Hepatocyte (in vitro differentiated cells): ENCODE measurements at places on chromosomes 6 and 20. TPM values are rescaled to one million over a fixed set of nuclear protein-coding genes. Genes with fewer than 3 reads are reported as not detected.

Gene UBE2J1
- total RNA-seq: 64.1 and 68.1 TPM in 2 replicates

Gene QRSL1
- total RNA-seq: 13.6 and 16.1 TPM in 2 replicates

Gene HCK
- 0.44 and 2.2 TPM in 2 replicates for total RNA-seq

Gene AKAP7
- 54.3 and 54.4 TPM in 2 replicates for total RNA-seq

Gene CPNE5
- 0.30 and 1.4 TPM in 2 replicates for total RNA-seq

Gene SNRPB
- total RNA-seq: 187 and 219 TPM in 2 replicates

Gene SEC23B
- 47.7 and 49.9 TPM in 2 replicates for total RNA-seq

Gene ZNF343
- 7.0 and 7.7 TPM in 2 replicates for total RNA-seq

Gene GHRH
- not detected in 2 replicates for total RNA-seq

Gene PACSIN1
- total RNA-seq: 0.37 TPM in 1 of 2 replicates, not detected in the other

GRCh38 chr20:60634491-60635172 is 617.4 kb upstream of the CDH4 start:
- DNase-seq: no peak
- no peaks in the 10 kb centered on the region for H3K4me1 ChIP-seq
- H3K36me3 ChIP-seq: no peaks in the 10 kb centered on the region
- H3K4me3 ChIP-seq: no peak overlapping the region
- no peak overlapping the region for H3K27ac ChIP-seq

GRCh38 chr20:48766205-48766604 is 61.6 kb downstream of the PREX1 start:
- no peak for DNase-seq
- H3K4me3 ChIP-seq: no peak overlapping the region
- no peaks in the 10 kb centered on the region for H3K36me3 ChIP-seq
- H3K27ac ChIP-seq: no peak overlapping the region
- H3K27me3 ChIP-seq: no peaks in the 10 kb centered on the region

DNA sequence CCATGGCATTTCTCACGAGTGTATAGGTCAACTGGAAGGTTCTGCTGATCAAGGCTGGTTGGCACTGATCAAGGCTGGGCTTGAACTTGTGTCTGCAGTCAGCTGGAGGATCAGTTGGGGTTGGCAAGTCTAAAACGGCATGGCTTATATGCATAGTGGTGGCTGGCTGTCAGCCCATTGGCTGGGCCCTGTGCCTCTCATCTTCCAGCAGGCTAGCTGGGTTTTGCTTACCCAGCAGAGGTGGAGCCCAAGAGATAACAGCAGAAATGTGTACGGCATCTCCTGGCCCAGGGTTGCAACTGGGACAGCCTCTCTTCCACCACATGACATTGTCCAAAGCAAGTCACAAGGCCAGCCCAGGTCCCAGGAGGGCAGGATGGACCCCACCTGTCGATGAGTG is 158.2 kb downstream of the BMP7 start:
- H3K27me3 ChIP-seq: no peaks in the 10 kb centered on the region
- peaks cover 11% of the 10 kb centered on the region for H3K4me1 ChIP-seq
- H3K27ac ChIP-seq: no peak overlapping the region
- H3K4me3 ChIP-seq: no peak overlapping the region
- no peak for DNase-seq

- H3K27me3 ChIP-seq: no peaks in the 10 kb centered on the region
- H3K4me1 ChIP-seq: no peaks in the 10 kb centered on the region
- no peaks in the 10 kb centered on the region for H3K36me3 ChIP-seq
- no peak overlapping the region for H3K27ac ChIP-seq
- no peak overlapping the region for H3K4me3 ChIP-seq
Measured at GRCh38 chr6:31251261-31251660, 20.6 kb downstream of the HLA-C start.

DNA sequence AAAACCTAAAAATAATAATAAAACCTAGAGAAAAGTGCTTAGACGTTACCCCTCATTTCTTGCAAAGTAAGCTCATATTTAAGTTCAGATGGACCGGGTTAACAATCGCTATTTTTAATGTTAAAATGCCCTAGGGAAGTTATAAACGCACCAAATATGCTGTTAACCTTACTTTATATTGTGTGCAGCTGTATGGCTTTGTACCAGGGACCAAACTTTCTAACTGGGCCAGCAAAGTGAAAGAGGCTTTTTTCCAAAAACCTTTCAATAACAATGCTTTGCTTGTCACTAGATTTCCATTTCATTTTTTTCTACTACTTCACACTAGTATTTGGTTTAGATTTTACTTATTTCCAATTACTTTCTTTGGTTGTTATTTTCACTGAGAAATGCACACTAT is 248.5 kb downstream of the FOXC1 start:
- no peak for DNase-seq
- H3K36me3 ChIP-seq: no peaks in the 10 kb centered on the region
- no peaks in the 10 kb centered on the region for H3K27me3 ChIP-seq
- H3K4me1 ChIP-seq: no peaks in the 10 kb centered on the region
- H3K4me3 ChIP-seq: no peak overlapping the region
- no peak overlapping the region for H3K27ac ChIP-seq

DNA sequence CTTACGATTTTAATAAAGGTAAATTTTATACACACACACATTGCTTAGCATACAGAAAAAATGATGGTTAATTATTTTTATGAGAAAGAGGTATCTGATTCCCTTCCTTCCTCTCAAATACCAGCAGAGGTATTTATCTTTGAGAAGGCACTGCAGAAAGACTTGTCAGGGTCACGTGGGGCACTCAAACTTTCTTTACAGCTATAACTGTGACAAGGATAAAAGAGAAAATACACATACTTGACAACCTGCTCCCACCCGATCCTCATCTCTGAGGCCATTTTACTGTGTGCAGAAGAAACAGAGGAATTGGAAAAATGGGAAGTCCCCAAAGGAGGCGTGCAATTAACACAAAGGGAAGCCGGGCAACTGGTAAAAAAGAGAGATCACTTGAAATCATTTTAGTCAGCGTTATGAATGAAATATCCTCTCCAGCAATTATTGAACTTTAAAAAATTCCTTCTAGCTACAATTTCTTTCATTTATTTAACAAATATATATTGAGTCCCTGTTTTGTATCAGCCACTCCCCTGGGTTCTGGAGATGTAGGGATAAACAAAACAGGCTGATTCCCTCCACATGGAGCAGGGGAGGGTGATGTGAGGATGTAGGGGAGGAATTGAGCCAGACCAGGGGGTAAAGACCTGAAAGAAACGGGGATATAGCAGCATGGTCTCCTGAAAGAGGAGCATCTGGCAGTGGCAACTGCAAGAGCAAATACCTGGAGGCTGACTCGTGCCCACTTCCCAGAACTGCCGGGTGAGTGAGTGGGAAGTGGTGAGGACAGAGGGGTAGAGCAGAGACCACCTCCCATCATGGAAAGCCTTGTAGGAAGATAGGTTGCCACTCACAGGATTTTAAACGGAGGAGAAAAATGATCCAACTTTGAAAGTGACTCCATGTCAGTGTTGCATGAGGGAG is 510.3 kb downstream of the KIF16B start:
- peaks cover 10% of the 10 kb centered on the region for H3K4me1 ChIP-seq
- DNase-seq: no peak
- H3K36me3 ChIP-seq: no peaks in the 10 kb centered on the region
- no peaks in the 10 kb centered on the region for H3K27me3 ChIP-seq
- H3K27ac ChIP-seq: no peak overlapping the region

- H3K36me3 ChIP-seq: no peaks in the 10 kb centered on the region
- peak; percentile 67 for DNase-seq
- no peaks in the 10 kb centered on the region for H3K27me3 ChIP-seq
- H3K27ac ChIP-seq: peak overlapping the region; percentile 90
Measured at GRCh38 chr6:18148304-18149025, 6.4 kb downstream of the TPMT start.

DNA sequence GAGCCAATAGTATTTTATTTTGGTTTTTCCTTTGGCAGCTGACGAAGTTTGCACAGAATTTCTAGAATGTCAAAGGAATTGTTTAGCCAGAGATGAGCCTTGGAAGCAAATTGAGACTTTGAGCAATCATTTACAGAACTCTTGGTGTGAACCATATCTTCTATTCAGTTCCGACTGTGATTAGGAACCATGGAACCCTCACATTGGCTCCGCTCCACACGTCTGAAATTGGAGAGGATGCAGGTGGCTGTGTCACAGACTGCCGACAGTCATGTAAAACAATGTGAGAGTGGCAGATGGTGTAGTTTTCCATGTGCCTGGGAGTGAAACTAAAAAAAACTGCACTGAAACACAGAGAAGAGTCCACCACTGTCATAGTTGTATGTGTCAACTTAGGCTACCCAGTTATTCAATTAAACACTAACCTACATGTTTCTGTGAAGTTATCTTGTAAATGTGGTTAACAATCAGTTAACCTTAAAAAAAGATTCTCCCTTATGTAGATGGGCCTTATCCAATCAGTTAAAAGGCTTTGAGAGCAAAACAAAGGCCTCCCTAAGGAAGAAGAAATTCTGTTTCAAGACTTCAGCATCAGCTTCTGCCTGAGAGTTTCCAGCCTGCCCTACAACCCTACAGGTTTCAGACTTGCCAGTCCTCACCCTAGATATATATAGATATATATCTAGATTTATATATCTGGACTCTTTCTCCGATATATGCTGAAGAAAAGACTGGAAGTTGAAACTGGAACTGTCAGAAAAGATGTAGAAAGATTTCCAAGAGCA is 3.3 kb upstream of the HMGN4 start:
- H3K36me3 ChIP-seq: no peaks in the 10 kb centered on the region
- DNase-seq: no peak
- no peak overlapping the region for H3K4me3 ChIP-seq
- H3K4me1 ChIP-seq: peaks cover 12% of the 10 kb centered on the region
- H3K27me3 ChIP-seq: no peaks in the 10 kb centered on the region
- H3K27ac ChIP-seq: no peak overlapping the region

- H3K4me1 ChIP-seq: peaks cover 14% of the 10 kb centered on the region
- no peaks in the 10 kb centered on the region for H3K27me3 ChIP-seq
- no peak overlapping the region for H3K27ac ChIP-seq
- DNase-seq: no peak
- H3K4me3 ChIP-seq: no peak overlapping the region
- H3K36me3 ChIP-seq: no peaks in the 10 kb centered on the region
Measured at GRCh38 chr6:43741829-43742228, 28.2 kb upstream of the VEGFA start.

DNA sequence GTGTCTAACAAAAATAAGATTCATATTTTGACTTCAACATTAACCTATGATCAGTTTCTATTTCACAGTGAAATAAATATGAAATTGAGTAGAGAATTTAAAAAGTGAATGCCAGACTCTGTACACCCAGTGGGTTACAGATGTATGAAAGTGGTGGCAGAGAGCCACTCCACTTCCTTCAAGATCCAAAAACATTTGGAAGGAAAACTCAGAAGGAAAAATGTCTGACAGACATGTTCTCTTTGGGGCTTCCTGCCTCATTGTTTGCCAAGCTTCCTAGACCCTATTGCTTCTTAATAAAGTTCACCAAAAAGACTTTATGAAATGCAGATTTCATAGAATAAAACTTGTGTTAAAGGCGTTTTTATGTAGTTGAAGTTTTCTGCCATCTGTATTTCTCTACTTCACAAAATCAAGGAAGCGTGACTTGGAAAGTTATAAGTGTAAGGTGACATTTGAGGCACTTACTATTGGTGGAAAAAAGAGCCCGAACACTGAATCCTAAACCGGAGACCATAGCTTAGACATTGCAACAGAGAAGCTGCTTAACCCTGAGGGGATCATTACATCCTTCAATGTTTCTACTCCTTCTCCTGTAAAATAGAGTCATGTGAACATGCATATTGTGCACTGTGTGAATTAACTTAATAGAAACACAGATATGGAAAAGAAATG is 12.8 kb downstream of the HMGCLL1 start:
- H3K27me3 ChIP-seq: no peaks in the 10 kb centered on the region
- no peak for DNase-seq
- peaks cover 9% of the 10 kb centered on the region for H3K4me1 ChIP-seq
- no peaks in the 10 kb centered on the region for H3K36me3 ChIP-seq
- H3K4me3 ChIP-seq: no peak overlapping the region

GRCh38 chr20:38024496-38024895 is 8.8 kb downstream of the TTI1 start:
- H3K27ac ChIP-seq: peak overlapping the region; percentile 7
- H3K4me1 ChIP-seq: peaks cover 4% of the 10 kb centered on the region
- DNase-seq: no peak
- H3K4me3 ChIP-seq: no peak overlapping the region

DNA sequence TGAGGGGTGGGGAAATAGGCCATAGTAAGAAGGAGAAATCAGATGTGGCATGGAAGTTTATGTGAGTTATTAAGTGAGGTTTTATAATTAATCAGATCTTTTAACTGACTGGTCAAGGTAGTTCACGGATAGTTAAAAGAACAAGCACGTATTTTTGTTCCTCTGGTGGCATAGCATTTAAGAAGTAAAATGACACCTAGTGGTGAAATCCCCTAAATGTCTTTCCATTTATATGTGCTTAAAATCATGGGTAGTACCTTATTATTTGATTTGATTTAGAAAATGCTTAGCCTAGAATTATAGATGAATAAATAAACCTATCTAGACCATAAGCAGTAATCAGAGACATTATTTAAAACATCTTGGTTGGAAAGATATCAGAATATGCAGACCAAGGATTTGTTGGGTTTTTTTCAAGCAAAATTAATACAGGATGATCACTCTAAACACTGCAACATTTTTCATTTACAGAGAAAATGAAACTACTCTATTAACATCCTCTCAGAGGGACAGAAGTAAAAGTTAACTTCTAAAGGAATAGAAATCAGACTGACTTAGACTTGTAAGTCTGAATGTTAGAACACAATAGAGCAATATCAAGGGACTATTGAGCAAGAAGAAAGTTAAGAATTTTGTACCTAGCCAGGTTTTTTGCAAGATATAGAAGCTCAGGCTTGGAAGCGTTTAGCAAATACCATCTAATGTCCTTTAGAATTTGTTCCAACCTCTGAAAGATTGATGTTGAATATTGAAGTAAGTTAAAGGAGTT is 81.1 kb downstream of the STXBP5 start:
- DNase-seq: peak; percentile 55
- H3K36me3 ChIP-seq: no peaks in the 10 kb centered on the region
- no peaks in the 10 kb centered on the region for H3K27me3 ChIP-seq
- H3K27ac ChIP-seq: no peak overlapping the region
- H3K4me3 ChIP-seq: no peak overlapping the region

- H3K4me1 ChIP-seq: peaks cover 5% of the 10 kb centered on the region
- no peak overlapping the region for H3K4me3 ChIP-seq
- H3K27ac ChIP-seq: no peak overlapping the region
- no peak for DNase-seq
- no peaks in the 10 kb centered on the region for H3K27me3 ChIP-seq
- H3K36me3 ChIP-seq: no peaks in the 10 kb centered on the region
Measured at GRCh38 chr6:149095842-149096241, 221.7 kb upstream of the TAB2 start.

DNA sequence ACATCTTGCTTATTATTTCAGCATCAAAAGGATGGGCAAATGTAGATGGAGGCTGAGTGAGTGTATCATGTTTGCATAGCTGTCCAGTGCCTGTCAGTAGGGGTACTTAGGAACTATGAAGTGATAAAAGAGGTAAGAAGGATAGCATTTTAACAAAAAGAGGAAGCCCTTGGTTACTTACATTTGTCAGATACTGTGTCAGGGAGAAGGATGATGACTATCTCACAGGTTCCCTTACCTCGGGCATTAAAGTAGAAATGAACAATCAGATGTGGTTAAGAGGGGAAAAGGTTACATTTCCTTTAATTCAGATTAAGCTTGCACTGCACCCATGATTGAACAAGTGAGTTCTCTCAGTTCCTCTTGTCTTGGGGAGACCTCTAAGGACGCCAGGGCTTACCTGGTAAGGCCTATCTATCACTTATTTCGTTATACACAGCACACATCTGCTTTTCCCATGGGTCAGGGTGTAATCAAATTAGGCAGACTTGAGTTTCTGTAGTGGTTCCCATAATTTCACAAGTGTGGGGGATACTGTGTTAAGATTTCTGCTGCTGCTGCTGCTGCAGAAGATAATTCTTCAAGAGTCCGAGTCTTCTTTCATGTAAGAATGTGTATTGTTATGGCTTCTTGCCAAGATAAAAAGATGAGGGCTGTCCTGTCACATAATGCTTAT is 4.5 kb downstream of the FOXO3 start:
- H3K4me1 ChIP-seq: peaks cover 27% of the 10 kb centered on the region
- peak overlapping the region; percentile 18 for H3K27ac ChIP-seq
- no peaks in the 10 kb centered on the region for H3K27me3 ChIP-seq
